ENCODE measurements at places on chromosomes 5 and 9.

DNA sequence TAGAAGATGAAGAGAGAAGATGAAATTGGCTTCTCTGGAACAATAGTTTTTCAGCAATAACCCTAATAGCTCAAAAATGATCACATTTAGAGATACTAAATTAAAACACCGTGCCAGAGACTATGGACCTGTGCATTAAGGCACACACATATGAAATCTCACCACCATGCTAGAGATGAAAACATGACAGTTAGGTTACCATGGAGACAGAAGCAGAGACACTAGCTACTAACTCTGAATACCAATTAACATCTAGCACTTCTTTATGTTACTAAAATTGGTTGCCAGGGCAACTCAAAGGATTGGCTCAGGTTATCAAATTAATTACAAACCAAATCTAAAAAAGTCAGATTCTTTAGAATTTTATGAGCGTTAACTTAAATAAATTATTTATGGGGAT lies 337.7 kb downstream of the PLK2 start:
- no peak for DNase-seq

GRCh38 chr5:68289498-68289897 lies 73.9 kb downstream of the PIK3R1 start:
- DNase-seq, result no peak

DNA sequence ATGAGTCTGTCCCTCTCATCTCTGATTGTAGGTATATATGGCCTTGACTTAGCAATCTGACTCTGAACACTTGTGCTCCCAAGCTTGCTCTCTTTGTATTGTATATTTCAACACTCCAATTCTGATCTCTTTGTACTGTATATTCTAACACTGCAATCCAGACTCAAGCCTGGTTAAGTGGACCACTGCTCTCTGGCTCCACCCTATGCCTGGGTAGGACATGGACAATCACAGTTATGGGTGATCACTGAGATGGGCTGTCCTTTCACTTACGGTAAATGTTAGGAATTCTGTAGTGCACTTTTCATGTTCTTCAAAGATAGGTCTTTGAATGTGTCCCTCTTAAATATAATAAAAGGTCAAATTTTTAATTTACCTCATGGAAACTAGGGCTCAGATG lies 165.1 kb downstream of the TLR4 start:
- no peak for DNase-seq

GRCh38 chr5:146199176-146199815 lies 4.1 kb upstream of the RBM27 start:
- DNase-seq, result no peak

- DNase-seq, result no peak
These were observed 87.6 kb upstream of the IL33 start for GRCh38 chr9:6128030-6128429.

- DNase-seq, result no peak
These were observed 60.2 kb upstream of the SLC2A8 start for GRCh38 chr9:127336506-127337352.

All from iPS DF 19.7 (cell line).